ENCODE measurements at places on chromosomes 7 and 10.

DNA sequence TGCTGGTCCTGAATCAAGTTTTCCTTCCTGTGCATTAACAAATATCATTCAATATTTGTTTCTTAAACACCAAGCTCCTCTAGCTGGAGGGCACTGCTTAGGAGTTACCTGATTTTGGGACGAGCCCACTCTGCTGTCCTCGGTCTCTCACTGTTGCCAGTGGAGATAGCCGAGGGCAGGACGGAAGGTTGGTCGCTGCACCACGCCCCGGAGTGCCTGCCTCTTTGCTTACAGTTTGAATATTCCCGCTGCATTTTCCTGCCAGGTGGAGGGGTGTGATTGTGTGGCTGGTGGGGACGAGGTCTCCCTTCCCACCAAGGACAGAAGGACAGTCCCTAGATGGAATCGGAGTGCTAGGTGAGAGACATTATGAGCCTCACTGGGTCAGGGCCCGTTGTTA is 201.5 kb downstream of the DNAJB6 start:
- no peak for DNase-seq

GRCh38 chr7:4784799-4785198 is 9.4 kb downstream of the AP5Z1 start:
- no peak for DNase-seq

GRCh38 chr10:86287110-86287793 is 79.3 kb downstream of the GRID1 start:
- DNase-seq = no peak

- peak; percentile 45 for DNase-seq
These were observed 93.2 kb downstream of the ADK start for GRCh38 chr10:74244097-74244685.

GRCh38 chr10:132593389-132593788 is 55.8 kb downstream of the INPP5A start:
- no peak for DNase-seq

DNA sequence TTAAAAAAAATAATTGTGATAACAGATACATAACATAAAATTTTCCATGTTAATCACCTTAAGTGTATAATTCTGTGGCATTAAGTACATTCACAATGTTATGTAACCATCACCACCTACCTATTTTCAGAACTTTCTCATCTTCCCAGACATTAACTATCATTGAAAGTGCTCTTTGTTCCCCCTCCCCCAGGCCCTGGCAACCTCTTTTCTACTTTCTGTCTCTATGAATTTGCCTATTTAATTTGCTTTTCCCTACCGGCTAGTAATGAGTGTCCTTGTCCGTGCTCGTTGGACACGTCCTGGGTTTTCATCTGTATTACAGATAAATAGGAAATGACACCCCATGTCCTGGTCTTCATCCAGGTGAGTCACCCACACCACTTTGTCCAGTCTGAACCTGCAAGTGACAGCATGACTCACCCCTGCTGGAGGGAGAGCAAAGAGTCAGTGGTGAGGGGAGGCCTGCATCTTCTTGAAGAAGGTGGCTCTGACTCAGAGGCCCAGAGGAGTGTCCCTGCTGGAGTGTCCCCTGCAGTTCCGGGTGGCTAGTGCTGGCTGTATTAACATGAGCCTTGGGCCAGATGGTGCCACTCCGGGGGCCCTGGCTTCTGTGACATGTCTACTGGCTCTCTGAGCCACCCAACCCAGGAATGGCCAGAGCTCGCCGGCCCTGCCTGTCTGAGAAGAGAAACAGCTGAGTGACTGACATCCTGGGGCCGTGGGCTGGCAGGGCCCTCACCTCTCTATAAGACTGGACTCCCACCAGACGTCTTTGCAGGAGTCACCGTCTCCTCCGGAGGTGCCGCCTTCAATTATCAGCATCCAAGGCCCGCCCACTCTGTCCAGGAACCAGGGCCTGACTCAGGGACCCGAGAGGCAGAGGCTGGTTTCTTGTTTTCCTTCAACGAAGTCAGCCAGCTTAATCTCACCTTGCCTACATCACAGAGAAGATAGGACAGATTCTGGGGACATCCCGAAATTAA is 503.2 kb upstream of the MKI67 start:
- DNase-seq = peak; percentile 46

DNA sequence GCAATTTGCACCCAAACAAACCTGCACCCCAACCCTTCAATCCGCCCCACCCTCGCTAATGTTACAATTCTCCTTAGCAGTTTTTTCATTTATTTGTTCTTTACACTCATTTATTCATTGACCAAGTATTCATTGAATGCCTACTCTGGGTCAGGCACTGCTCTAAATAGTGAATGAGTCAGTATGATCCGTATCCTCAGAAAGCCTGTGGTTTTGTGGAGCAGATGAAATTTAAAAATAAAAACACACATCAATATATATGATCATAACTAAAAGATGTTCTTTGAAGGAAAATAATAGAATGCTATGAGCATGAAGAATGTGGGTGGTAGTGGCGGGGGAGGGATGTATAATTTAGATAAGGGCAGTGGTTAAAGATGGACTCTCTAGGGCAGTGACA is 13.3 kb downstream of the IFIT5 start:
- peak; percentile 86 for DNase-seq

- no peak for DNase-seq
These were observed 39.5 kb downstream of the GALNT17 start for GRCh38 chr7:71171476-71171875.

GRCh38 chr7:141208539-141208938 is 134.7 kb downstream of the TMEM178B start:
- DNase-seq = no peak

DNA sequence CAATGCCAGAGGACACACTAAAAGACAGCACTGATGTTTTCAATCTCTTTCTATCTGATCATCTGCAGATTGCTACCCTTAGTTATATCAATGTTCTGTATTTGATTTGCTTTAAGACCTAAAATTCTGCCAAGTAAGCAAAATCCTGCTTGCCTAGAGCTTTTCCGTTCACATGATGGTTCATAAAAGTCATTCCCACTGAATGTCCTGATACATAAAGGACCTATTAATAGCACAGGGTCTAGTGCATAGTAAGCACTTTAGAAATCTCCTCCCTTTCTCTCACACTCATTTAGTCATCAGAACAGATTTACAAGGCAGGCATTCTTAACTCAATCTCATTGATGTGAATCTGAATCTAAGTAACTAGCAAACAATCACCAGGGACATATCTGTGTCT is 68.8 kb downstream of the PCGF5 start:
- peak; percentile 20 for DNase-seq

DNA sequence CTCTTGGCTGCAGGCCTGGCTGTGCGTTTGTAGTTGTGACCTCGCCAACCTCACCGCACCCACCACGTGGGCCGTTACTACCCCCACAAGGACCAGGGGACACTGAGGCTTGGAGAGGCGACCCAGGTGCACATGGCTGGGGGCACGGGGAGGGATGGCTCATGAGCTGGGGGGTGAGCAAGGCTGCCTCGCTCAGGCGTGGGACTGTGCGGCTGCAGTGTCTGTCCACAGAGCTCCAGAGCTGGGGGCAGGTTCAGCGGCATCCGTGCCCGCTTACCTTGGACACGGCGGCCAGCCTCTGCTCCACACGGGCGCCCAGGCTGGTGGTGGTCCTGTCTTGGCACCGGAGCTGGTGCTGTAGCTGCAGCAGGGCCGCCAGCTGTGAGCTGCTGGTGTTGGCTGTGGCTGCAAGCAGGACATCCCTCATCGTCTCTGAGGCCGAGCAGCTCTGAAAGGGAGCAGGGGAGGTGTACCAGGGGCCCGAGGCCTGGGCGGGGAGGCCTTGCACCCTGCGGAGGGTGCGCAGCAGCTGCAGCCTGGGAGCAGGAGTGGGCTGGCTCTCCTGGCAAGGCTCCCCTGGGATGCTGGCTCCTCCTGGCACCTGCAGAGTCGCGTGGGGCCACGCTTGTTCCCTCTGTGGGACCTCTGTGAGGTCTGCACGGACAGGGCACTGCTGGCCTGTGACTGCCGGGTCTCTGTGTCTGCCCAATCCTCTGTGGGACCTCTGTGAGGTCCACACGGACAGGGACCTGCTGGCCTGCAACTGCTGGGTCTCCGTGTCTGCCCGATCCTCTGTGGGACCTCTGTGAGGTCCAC is 60.0 kb upstream of the NKX6-2 start:
- DNase-seq = no peak

DNA sequence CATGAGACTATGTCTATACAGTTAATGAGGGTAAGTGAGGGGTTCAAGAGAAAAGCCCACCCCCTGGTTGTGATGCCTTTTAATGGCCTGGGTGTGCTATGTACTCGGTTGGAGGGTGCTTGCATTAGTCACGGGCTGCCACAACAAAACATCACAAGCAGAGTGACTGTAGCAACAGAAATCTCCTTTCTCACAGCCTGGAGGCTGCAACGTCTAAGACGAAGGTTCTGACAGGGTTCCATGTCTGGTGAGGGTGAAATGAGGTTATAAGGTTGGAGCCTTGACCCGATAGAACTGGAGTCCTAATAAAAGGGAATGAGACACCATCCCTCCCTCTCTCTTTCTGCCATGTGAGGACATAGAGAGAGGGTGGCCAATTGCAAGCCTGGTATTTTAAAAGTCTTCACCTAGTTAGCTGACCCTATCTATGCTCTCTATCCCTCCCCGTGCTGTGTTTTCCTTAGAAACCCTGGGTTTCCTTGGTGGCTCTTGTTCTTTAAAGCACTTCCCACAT is 126.0 kb upstream of the GDF10 start:
- DNase-seq = no peak

All from fibroblast of skin of right quadriceps (primary cell).